ENCODE measurements at places on chromosomes 11 and 22.

GRCh38 chr11:3775736-3776406, 21.5 kb downstream of the NUP98 start:
- DNase-seq = no peak

DNA sequence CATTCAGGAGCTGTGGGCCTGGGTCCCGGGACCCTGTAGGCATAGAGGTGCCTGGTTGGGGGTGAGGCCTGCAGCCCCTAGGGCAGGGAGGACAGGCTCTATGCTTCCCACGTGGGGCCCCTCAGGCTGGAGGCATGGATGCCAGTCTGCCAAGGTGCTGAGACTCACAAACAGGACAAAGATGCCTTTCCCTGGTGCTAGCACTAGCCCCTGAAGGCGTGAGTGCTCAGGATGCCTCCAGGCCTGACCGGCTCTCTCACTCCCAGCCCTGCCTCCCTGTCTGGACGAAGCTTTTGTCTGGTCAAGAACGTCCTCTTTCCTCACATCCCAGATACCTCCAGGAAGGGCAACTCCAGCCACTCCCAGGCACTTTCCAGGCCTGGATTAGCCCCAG, 2.1 kb downstream of the CDC42BPG start:
- DNase-seq = no peak

- no peak for DNase-seq
Observed at GRCh38 chr22:28900379-28900925, 17.1 kb downstream of the ZNRF3 start.

DNA sequence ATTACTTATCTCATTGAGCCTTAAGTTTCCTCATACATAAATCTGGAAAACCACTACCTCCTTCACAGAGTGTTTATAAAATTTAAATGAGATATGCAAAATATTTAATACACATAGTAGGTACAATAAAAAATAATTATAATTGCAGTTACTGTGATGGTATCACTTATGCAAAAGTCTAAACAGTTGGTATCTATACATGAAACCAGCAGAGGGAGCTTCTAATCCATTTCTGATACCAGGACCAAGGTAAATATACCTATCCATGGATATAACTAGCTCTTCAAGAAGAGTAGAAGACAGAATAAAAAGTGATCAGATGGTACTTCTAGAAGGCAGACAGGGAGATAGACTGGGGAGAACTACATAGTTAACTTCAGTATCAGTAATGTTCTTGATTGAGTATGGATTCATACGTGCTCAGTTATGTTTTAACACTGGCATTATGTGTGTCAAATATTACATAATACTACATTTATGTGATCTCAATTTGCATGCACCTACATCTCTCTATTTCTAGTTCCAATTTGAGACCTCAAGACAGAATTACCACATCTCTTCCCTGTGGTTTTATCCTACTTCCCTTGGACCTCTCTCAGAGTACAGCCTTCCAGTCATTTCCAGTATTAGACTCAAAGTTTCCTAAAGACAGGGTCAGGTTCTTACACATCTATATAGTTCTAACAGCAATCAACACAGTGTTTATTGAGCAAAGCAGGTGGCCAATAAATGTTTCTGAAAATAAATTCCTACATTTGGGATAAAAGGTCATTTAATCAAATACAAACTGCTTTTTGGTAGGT, 13.7 kb upstream of the TSG101 start:
- DNase-seq = peak; percentile 52

DNA sequence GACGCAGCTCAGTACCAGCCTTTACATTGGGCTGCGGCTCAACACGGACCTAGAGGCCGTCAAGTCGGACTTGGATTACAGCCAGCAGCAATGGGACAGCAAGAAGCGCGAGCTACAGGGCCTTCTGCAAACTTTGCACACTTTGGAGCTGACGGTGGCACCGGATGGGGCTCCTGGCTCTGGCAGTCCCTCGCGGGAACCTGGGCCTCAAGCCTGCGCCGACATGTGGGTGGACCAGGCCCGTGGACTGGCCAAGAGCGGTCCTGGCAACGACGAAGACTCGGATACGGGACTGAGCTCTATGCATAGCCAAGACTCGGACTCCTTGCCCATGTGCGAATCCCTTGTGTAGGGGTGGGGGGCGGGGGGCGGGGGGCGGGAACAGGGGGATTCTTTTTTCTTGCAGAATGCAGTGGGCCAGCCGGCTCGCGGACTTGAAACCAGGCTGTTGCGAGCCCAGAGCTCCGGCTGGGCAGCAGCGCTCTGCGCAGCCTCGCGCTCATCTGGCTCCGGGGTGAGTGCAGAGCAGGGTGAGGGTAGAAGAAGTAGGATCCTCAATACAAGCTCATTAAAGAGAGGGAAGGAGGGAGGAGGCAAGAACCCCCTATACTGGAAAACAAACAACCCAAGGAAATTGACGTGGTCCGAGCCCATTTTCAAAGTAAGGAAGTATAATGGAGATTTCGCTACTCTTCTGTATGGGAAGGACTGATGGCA, 1.8 kb downstream of the RASSF10 start:
- no peak for DNase-seq

- no peak for DNase-seq
Observed at GRCh38 chr11:11010624-11011127, 152.8 kb upstream of the ZBED5 start.

- DNase-seq = no peak
Observed at GRCh38 chr11:17711836-17712235, 7.5 kb upstream of the MYOD1 start.

DNA sequence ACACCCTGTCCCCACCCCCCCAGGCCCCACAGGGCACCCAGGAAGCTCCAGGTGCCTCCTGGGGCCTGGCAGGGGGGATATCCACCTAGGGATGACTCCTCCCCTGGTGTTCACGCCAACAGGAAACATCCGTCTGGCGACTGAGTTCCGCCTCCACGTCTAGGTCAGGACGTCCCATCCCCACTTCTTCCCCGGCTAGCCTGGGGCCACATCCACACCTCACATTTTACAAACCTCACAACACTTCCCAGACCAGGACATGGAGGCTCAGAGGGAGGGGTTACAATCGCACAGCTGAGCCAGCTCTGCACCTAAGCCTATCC, 21.0 kb downstream of the MAFF start:
- no peak for DNase-seq

- no peak for DNase-seq
Observed at GRCh38 chr22:18984564-18984963, 48.5 kb upstream of the PRODH start.

GRCh38 chr11:278001-278951, at the start of gene NLRP6:
TSS of gene NLRP6 (plus strand) at chr11:278407. CDS start at chr11:278570, 163 bp downstream.
- DNase-seq = no peak

- no peak for DNase-seq
Observed at GRCh38 chr11:121024989-121025388, 1.1 kb downstream of the TBCEL start.

GRCh38 chr22:25485626-25486545, 78.6 kb upstream of the GRK3 start:
- peak; percentile 44 for DNase-seq

- no peak for DNase-seq
Observed at GRCh38 chr11:128775468-128775867, 81.6 kb downstream of the FLI1 start.

DNA sequence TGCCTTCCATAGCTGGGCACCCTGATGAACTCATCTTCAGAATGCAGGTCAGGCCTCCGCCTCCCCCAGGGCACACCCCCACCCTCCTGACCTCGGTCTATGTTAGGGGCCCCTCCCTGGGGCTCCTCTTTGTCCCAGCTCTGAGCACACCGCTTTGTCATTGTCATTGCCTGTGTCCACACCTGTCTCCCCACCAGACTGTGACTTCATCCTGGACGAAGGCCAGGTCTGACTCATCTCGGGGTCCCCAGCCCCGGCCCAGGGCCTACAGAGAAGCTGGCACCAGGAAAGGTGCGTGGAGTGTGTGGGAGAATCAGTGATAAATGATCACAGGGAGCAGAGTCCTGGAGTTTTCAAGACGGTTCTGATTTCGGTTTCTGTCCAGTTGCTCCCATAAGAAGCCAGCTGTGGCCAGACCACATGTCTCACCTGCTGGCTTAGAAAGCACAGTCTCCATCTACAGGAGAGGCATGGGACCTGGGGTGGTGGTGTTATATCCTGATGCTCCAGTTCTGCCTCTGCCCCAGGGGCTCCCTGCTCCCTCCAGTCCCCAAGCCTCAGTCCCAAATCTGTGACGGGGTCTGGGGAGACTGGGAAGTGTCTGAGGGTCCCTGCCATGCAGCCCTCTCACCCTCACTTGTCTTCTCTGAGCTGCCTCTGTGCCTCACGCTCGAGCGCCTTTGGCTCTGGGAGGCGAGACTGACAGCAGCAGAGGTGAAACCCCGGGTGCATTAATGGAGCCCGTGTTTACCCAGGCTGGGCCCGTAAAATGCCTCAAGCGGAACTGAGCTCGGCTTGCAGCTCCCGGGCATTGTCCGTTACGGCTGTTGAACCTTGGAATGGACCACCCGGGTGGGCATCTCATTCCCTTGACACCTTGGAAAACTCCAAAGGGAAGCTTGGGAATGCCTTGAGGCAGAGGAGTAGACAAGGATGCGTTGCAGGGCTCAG, 85.5 kb upstream of the WNT11 start:
- DNase-seq = no peak

GRCh38 chr11:67409261-67409666, 5.4 kb downstream of the TBC1D10C start:
- DNase-seq = peak; percentile 90

GRCh38 chr22:26597026-26597425, 7.1 kb upstream of the TPST2 start:
- no peak for DNase-seq

DNA sequence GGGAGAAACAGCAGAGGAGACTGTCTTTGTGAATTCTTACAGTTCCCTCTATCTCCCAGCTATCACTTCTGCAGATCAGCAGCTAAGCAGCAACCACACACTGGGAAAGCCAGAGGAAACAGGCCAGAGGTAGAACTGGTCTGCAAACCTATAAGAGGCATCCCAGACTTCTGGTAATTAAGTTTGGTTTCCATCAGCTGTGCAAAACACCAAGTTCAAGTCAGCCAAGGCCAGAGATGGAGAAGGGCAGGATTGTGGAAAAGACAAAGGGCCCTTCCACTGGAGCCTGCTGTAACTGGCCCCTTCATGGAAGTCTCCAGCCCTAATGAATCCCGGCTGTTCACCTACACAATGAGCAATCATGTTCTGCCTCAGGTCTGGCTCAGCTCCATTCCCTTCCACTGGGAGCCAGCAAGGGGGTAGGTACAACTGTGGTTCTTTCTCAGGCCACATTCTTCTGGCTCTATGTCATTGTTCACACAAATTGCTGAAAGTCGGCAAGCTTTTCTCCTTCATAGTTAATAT, 4.6 kb upstream of the PAMR1 start:
- no peak for DNase-seq

- no peak for DNase-seq
Observed at GRCh38 chr11:94449029-94449428, 44.6 kb downstream of the MRE11 start.

- DNase-seq = no peak
Observed at GRCh38 chr11:92791886-92792285, 177.6 kb upstream of the MTNR1B start.

DNA sequence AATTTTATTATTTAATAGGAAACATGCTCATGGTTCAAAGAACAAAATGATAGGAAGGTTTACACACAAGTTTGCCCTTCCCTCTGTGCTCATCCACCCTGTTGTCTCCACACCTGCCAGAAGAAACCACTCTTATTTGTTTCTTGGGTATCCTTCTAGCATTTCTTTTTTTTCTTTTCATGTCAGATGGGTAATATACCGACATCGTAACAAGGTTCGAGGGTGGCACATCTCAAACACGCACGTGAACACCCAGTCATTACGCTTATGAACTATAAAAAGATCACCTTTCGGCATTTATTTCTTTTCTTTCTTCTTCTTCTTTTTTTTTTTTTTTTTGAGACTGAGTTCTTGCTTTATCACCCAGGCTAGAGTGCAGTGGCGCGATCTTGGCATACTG, 70.5 kb downstream of the UBASH3B start:
- no peak for DNase-seq

- no peak for DNase-seq
Observed at GRCh38 chr11:86180423-86180822, 64.1 kb upstream of the EED start.

- no peak for DNase-seq
Observed at GRCh38 chr11:31813391-31814175, 2.5 kb upstream of the PAX6 start.

- DNase-seq = peak; percentile 55
Observed at GRCh38 chr11:125941619-125942611, 3.9 kb upstream of the VSIG10L2 start.

DNA sequence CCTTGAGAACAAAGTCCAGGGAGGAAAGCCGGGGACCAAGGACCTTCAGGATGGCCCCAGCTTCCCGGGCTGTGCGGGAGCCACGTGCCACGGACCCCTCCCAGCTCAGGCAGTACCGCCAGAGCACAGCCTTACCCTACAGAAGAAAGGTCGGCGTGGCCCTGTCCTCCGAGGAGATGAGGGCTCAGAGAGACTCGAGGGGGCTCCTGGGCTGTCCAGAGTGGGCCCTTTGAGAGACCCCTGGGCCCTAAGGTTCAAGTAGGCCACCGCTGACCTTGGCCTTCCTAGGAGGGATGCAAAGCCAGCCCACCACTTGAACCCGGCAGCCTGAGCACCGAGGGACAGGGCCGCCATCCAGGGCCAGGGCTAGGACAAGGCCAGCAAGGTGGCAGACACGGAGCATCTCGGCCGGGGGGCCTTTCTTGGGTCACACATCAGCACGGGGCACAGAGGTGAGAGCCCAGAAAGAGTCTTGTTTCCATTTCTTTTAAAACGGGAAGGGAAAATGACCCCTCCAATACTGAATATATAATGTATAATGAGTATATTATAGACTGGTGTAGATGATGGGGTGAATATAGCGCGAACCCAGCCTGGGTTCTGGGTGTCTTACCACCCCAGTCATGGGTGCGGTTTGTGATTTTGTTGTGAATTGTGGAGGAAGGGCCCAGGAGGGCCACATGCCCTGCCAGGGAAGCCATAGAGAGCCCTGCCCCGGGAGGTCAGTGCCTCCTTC, 34.4 kb upstream of the PPARA start:
- no peak for DNase-seq

- no peak for DNase-seq
Observed at GRCh38 chr22:48866906-48867681, 960.6 kb downstream of the BRD1 start.

DNA sequence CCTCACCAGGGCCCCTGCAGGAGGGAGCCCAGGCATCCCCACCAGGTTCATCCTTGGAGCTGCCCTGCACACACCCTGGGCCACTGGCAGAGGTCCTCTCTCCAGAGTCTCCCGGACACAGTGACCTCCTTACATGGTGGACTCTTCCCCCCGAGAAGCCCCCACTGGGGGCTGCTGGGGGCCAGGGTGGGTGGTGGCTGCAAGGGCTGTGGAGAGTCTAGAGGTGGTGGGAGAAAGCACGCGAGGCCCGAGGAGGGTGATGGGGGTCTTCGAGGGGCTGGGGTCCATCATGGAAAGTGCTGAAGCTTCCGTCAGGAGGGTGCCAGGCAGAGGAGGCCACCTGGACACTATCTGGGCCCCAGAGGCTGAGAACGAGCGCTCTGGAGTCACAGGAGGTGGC, 17.6 kb downstream of the PGA5 start:
- no peak for DNase-seq

Data from activated CD4-positive, alpha-beta T cell treated with anti-CD3 and anti-CD28 coated beads, Interleukin-2, Interleukin-6, amounts not matched to agents 100 ng/mL and 50 ng/mL, durations not matched to agents 16 hours and 8 hours (primary cell).